Ammon's horn (tissue), 1 donor: ENCODE measurements at places on chromosomes 4 and X.

- DNase-seq = no peak
Observed at GRCh38 chrX:13719192-13719856, 15.1 kb downstream of the TRAPPC2 start.

GRCh38 chrX:100871594-100872560, 2.3 kb downstream of the NOX1 start:
- no peak for DNase-seq

- no peak for DNase-seq
Observed at GRCh38 chr4:169305651-169306050, 34.9 kb upstream of the SH3RF1 start.

DNA sequence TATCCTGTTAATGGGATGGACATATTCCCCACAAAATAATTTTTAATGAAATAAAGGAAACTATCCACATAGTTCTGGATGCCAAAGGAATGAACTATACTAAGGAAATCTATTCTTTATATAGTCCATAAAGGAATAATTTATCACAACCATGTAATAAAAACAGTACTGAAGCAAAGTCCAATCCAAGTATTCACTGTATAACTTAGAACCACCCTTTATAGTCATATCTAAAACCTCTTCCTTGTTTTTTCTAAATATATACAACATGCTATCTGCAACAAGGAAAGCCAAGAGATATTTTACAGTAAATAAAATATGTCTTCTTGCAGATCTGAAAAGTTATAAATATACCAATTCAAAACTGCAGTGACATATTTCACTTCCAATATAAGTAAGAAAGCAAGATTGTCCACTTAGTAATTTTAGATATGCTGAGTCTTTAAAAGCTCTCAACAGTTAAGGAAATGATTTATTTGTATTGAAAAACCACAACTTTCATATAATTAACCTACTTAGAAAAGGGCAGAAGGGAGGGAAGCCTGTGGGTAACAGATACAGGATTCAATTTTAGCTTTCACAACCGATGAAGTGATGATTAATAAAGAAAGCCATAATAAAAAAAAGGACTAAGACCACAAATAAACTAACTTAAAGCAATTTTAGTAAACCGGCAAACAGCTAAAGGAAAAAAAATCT, 8.0 kb downstream of the NR3C2 start:
- no peak for DNase-seq

DNA sequence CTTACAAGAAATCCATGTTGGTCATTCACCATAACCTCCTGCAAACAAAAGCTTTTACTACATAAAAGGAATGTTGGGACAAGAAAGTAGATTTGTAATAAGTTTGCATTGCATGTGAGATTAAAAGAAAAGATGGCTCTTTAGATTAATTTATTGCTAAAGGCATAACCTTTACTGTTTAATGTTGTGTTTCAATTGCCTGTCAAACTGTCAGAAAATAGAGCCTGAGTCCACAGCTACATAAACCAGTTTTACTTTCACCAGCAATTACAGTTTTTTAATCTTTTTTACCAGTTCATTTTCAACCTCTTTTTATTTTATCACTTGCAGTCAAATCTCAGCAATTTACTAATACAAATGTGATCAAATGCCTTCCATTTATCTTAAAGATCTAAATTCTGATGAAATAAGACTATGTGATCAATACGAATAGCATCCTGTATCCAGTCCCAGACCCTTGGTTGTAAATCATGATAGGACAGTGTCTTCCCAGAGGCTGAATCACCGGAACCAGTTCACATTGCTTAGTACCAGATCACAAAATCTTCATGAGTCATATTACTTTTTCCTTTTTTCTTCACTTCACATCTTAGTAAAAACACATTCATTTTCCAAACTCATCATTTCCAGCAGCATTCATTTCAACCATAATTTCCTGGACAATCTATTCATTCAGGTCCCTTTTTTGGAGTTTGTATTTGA, 95.4 kb upstream of the FRG1 start:
- no peak for DNase-seq
